ENCODE measurements at places on chromosomes 6 and 20.

- DNase-seq = no peak
Observed at GRCh38 chr6:105603788-105604586, 201.1 kb upstream of the PREP start.

DNA sequence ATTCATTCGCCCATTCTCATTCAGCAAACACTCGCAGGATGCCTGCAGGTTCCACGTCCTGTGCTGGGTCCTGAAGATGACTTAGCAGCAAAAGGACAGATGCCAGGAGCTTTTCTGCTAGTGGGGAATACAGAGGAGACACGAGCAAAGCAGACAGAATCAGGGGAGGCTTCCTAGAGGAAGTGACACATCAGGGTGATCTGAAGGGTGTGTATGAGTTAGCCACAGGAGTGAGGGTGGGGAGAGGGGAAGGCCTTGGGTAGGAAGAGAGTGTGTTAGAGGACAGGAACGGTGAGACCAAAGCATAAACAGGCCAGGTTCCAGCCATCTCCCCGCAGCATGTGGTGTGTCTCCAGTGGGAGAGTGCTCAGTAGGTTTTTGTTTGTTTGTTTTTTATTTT lies 73.4 kb upstream of the GTSF1L start:
- DNase-seq = no peak

- DNase-seq = no peak
Observed at GRCh38 chr6:41132254-41132653, 21.9 kb downstream of the TREML1 start.

DNA sequence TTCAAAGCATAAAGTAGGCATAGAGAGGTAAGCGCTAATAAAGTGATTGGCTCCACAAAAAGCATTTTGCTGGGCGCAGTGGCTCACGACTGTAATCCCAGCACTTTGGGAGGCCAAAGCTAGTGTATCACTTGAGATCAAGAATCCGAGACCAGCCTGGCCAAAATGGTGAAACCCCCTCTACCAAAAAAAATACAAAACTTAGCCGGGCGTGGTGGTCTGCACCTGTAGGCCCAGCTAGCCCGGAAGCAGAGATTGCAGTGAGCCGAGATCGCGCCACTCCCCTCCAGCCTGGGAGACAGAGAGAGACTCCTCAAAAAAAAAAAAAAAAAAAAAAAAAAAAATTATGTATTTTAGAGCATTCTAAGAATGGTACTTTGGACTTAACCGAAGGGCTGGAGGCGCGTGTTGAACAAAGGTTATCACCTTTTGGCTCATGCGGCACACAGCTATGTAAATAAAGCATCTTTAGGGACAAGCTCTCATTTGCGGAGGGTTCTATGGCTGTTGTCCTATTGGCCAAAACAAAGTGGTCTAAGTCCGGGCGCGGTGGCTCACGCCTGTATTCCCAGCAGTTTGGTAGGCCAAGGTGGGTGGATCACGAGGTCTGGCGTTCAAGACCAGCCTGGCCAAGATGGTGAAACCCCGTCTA lies 17.4 kb downstream of the HFE start:
- no peak for DNase-seq

- DNase-seq = no peak
Observed at GRCh38 chr20:50393990-50394561, 116.1 kb upstream of the PTPN1 start.

DNA sequence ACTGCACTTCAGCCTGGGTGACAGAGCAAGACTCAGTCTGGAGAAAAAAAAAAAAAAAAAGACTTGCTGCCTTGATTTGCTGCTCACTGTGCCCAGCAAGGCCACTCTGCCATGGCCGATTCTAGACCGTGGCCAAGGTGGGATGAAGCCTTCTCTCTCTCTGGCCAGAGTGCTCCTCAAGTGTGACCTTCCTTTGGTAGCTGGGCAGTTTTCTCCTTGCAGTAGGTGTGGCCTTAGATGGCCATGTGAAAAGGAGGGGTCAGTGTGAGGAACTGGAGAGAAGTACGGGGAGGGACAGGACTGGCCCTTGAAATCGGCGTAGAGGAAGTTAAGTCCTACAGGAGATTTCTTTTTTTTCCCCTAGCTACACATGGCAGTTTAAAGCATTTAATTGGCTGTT lies 272.0 kb downstream of the ARID1B start:
- no peak for DNase-seq

DNA sequence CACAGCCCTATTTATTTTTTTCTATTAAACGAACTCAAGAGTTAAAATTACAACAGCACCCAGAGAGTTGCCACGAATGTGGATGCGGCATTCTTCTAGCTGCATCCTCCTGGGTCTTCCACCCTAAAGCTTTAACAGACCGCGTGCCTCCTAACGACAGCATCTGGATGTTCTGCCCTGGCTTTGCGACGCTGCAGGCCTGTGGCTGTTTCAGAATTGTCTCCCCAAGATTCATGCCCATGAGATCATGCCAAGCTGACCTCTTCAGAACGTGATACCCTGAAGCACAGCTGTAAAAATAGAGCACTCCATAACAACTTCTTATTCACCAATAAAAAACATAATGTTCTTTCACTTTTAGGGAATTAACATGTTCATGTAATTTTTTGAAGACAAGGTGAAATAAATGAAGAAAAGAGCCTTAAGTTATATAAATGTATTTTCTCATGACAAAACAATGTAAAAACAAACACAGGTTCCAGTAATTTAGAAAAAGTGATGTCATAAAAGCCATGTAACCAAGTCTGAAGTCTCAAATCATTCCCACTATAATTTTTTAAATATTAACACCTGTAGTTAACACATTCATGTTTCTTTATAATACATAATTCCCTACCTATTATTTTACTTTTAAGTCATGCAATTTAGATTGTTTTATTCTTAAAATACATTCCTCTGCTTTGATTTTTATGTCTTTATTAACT lies 26.5 kb downstream of the HIVEP2 start:
- no peak for DNase-seq

GRCh38 chr20:44938637-44939036 lies 21.6 kb downstream of the TOMM34 start:
- no peak for DNase-seq

GRCh38 chr20:38957235-38957876 lies 4.8 kb upstream of the DHX35 start:
- no peak for DNase-seq

All from iris pigment epithelial cell (primary cell).